ENCODE measurements at places on chromosomes 6 and 20. TPM values are rescaled to one million over a fixed set of nuclear protein-coding genes. Genes with fewer than 3 reads are reported as not detected.

DNA sequence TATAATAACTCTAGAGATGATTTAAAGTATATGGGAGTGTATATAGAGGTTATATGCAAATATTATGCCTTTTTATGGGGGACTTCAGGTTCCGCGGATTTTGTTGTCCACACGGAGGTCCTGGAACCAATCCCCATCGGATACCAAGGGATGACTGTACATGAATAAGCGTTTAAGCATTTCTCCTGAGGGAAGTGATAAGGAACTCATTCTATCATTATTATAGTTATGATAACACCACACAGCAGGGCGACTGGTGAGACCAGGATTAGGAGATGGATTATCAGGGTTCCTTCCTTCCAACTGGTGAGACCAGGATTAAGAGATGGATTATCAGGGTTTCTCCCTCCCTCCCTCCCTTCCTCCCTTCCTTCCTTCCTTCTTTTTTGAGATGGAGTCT is 6.6 kb downstream of the ECI2 start:
- no peak for DNase-seq

- no peak for DNase-seq
Observed at GRCh38 chr6:81940451-81940985, 188.0 kb upstream of the TENT5A start.

DNA sequence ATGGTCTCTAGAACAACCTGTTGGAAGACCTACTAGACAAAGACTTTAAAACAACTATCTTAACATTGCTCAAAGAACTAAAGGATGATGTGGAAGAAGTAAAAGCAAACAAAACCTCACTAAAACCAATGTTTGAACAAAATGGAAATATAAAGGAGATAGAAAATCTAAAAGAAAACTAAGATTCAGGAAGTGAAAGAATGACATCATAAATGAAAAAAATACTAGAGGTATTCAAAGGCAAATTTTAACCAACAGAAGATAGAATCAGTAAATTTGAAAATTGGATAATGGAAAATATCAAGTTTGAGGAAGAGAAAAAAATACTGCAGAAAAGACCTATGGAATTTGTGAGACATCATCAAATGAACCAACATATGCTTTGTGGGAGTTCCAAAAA is 914.1 kb upstream of the GJE1 start:
- no peak for DNase-seq

GRCh38 chr6:138885156-138885819 is 89.4 kb downstream of the ECT2L start:
- no peak for DNase-seq

Gene BPI
- 1.3 TPM for polyA plus RNA-seq

Gene TNF
- 0.16 TPM for polyA plus RNA-seq
